ENCODE measurements at places on chromosomes 16 and 17.

- no peak for DNase-seq
Measured at GRCh38 chr17:7972131-7972785, 30.2 kb upstream of the GUCY2D start.

- DNase-seq: no peak
Measured at GRCh38 chr16:57664662-57665025, 3.5 kb upstream of the ADGRG3 start.

DNA sequence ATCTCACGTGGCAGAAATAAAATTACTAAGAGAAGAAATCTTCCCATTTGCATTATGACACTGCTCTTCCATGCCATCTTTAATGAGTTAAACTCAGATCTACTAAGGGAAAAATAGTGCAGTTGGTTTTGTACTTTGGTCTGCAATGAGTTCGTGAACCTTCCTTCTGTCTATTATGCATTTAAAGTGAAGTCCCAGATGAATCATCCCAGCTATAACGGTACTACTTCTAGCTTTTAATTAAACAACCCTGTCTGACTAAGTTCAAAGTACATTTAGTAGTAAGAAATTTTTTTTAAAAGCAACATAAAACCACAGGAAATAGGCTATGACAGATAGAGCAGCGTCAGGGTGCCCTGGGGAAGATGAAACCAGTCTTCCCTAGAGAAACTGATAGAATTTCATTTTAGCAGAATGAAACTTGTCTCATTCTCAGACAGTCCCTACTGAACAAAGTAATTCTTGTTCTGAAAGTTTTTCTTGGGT, 1.8 kb downstream of the TMIGD1 start:
- peak; percentile 61 for DNase-seq

- no peak for DNase-seq
Measured at GRCh38 chr17:61047515-61047914, 352.1 kb upstream of the TBX2 start.

DNA sequence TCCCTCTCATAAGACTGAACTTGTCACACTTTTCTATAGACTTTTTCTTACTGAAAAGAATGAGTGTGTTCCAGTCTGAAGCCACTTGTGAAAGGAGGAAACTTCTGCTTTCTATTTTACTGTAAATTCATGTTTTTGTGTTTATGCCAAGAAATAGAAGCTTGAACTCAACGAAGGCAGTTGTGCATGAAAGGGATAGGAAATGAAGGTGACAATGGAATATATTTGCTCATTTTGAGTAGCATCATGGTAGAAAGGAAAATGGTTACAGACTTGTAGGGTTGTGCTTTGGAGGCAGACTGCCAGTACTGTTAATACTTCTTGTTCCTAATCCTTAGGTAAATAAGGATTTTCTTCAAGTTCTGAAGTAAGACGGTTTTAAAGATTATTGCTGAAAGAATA, 8.1 kb downstream of the CLTC start:
- DNase-seq: no peak
